ENCODE measurements at places on chromosomes 5 and 9.

DNA sequence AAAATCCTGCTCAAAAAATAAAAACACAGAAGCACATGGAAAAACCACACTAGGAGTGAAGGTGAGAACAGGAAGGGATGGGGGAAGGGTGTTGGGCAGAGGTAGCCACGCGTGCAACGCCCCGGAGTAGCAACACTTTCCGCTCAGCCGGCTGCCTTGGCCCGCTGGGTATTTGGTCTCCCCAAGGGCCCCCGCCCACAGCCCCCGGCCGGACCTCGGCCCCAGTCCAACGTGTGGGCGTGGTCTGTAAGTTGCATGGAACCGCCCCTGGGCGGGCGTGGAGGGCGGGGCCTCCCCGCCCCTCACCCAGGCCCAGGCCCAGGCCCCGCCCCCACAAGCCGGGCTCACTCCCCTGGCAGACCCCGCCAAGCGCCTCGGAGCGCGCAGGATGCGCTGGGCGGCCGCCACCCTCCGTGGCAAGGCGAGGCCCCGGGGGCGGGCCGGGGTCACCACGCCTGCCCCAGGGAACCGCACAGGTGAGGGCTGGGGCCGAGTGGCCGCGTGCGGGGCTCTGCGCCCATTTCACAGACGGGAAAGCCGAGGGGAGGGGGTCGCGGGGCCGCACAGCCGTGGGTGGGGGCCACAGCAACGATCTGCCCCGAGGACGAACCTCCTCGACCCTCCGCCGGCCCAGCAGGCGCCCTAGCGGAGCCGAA is at the start of gene SUSD3:
Gene SUSD3 (plus strand): TSS at position 347 of the 656 bp plus-strand sequence. CDS start 42 bp downstream, at position 389.
- peak; percentile 60 for DNase-seq

GRCh38 chr9:131277910-131278701 is 1.8 kb upstream of the FAM78A start:
- peak; percentile 56 for DNase-seq

DNA sequence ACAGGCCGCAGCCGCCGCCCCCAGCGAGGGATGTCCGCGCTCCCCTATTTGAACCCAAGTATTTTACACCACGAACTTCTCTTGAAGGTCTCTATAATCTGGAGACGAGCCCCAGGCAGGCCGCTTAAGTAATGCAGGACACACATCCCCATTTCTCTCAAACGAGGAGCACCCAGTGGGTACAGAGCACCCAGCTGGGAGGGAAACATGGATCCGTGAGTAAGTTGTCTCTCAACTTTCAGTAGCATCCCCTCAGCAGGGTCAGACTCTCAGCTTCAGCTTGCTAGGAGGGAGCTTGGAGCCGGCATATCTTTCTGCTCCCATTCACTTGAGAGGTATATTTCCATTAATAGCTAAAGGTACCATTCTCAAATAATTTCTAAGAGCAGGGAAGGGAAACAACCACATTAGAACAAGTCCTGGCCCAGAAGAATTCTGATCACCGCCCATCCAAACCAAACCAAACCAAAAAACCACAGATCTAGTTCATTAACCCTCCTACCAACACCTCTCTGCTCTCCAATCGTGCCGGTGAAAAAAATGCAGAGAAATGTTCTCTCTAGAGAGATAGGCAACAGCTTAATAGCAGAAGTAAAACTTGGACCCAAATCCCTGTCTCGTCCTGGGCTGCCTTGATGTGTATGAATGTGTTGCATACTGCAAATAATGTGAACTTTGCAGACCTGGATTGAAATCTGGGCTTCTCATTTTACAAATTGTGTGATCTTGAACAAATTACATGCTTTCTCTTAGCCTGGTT is 910 bp downstream of the TDRD7 start:
- no peak for DNase-seq

GRCh38 chr9:132513416-132513815 is 69.0 kb upstream of the BARHL1 start:
- DNase-seq = no peak

DNA sequence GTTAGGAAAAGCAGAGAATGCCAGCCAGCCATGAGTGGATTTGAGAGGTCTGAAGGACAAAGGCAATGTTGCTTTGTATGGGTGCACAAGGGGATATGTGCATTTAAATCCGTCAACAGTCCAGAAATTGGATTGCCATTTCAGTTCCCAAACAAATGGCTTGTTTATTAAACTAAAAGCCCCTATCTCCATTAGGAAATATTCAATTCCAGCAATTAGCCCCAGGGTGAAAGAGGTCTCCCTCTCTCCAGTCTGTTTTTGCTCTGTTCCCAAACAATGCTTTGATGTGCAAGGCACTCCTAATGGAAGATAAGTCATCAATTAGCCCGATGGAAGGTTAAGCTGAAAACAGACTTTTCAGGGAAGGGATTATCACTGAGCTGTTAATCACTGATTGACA is 101.3 kb downstream of the C9orf152 start:
- no peak for DNase-seq

DNA sequence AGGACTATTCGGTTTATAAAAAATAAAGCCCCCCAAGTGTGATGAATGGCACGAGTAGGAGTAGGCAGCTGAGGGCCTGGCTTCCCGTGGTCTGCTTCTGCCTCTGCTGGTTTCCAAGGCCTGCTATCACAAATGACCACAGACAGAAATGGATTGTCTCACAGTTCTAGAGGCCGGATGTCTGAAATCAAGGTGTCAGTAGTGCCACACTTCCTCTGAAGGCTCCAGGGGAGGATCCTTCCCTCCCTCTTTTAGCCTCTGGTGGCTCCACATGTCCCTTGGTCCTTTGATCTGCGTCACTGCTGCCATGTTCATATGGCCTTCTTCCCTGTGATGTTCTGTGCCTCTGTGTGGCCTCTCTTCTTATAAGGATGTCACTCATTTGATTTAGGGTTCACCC is 15.1 kb downstream of the PRKACG start:
- no peak for DNase-seq

DNA sequence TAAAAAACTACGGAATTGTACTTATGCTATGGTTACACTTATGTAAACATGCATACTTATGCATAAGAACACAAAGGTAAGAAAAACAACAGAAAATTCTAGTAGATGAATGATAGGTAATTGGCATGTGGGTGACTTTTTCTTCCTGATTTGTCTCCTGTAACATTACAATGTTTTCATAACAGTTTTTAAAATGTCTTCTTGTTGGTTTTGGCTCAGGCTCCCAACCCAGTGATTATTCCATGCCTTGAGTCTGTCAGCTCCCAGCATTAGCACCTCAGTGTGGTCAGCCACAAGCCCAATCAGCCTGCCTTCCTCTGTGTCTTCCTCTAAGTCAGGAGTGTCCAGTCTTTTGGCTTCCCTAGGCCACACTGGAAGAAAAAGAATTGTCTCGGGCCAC is 7.9 kb upstream of the FOXE1 start:
- no peak for DNase-seq

GRCh38 chr5:36722900-36723299 is 116.5 kb downstream of the SLC1A3 start:
- no peak for DNase-seq

- no peak for DNase-seq
Observed at GRCh38 chr5:149338364-149338763, 6.9 kb upstream of the GRPEL2 start.

GRCh38 chr5:9350301-9350797 is 195.5 kb downstream of the SEMA5A start:
- DNase-seq = no peak

GRCh38 chr5:91302305-91302704 is 80.8 kb downstream of the ARRDC3 start:
- DNase-seq = no peak

DNA sequence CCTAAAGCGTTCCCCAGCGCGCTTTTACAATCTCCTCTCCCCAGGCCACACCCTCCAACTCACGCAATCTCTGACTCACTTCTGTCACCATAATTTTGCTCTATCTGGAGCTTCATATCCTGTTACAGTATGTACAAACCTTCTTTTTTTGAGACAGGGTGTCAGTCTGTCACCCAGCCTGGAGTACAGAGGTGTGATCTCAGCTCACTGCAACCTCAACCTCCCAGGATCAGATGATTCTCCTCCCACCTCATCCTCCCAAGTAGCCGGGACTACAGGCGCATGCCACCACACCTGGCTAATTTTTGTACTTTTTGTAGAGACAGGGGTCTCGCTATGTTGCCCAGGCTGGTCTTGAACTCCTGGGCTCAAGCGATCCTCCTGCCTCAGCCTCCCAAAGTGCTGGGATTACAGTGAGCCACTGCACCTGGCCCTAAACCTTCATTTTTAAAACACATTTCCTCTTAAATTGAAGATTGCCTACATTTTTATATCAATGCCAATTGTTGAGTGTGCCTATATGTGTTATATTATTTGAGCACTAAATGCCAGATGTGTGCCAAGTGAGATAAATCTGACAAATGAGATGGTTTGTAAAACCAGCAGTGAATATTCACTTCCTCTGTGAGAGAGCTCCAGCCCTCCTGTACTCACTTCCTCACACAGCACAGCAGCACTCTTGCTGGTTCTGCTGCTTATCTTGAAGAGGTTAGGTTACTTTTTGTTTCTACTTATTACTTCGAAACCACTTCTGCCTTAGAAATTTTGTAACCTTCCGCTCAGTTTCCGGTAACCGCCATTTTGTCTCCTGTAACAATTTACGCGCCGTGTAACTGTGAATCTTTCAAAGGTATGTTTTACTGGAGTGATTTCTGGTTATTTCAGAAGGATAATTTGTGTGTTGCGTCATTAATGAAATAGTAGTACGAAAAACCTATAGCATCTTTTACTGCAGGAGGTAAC is 57.9 kb downstream of the DOCK8 start:
- peak; percentile 30 for DNase-seq

DNA sequence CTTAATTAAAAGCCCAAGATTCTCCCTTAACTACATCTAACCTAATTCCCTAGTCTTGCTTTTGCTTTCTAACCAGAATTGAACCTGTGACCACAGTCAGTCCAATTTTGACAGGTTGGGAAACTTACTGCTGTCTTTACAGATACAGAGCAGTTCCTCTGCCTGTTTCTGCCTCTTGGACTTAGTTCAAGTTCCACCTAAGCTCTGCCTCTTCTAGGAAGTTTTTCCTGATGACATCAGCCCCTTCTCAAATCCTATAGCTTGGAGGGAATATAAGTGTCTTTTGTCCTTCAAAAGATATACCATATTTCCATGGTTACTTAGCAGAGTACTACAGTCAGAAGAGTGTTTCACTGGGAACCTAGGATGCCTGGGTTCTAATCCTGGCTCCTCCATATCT is 31.7 kb downstream of the BRINP1 start:
- no peak for DNase-seq

- no peak for DNase-seq
Observed at GRCh38 chr5:29321591-29321990, 1871.9 kb upstream of the CDH6 start.

DNA sequence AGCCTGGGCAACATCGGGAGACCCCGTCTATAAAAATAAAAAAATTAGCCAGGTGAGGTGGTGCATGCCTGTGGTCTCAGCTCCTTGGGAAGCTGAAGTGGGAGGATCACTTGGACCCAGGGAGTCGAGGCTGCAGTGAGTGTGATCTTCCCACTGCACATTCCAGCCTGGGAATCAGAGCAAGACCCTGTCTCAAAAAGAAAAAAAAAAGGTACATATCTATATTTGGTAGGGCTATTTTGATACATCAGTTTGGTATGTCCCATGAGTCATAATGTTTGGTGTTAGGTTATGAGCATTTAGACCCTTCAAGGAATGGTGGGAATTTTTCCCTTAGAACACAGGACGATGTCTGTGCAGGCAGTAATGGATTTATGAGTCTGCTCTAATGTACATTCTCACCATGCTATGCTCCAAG is 55.3 kb upstream of the POU4F3 start:
- no peak for DNase-seq

GRCh38 chr9:131799177-131799823 is 59.4 kb upstream of the RAPGEF1 start:
- DNase-seq = peak; percentile 55

DNA sequence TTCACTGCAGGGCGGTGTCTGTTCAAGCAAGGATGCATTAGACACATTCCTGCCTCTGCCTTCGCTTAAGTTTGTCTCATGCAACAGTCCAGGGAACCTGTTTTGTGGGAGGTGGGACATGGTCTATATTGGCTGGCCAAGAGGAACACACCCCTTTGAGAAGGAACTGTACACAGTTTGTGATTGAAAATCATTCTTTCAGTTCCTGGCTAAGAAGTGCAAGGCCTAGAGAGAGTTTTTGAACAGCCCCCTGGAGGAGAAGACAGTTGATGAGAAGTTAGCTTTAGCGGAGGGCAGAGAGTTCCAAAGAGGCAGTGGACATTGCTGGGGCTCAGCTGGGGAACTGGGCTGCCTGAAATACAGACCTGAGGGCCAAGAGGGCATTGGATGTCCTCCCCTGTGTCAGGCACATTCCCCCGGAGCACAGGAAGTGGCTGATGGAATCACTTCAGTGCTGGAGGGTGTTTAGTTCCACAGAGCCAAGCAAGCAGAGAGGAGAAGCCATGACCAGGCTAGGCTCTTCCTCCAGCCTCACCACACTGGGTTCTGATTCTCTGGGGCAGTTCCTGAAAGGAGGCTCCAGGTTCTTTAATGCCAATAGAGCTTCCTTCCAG is 66.6 kb downstream of the RGS3 start:
- DNase-seq = no peak

- no peak for DNase-seq
Observed at GRCh38 chr5:13253111-13253510, 691.4 kb downstream of the DNAH5 start.

GRCh38 chr9:2216591-2216990 is 201.4 kb downstream of the SMARCA2 start:
- DNase-seq = no peak

DNA sequence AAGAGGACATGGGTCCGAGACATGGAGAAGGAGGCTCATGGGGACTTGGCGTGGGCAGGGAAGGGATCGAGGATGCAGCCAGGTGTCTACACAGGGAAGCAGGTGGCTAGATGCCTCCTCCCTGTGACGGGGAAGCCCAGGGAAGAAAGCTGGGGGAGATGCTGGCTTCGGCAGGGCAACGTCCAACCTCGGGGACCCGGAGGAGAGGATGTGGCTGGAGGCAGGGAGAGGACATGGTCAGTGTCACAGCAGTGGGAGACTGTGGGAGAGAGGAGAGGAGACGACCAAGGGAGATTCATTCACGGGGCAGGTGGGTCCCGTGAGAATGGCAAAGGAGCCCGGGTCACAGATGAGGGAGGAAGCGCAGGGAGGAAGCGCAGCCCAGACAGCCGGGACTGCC is 73.2 kb upstream of the PHYKPL start:
- DNase-seq = no peak

- no peak for DNase-seq
Observed at GRCh38 chr5:132491368-132492364, 1.1 kb upstream of the IRF1 start.

DNA sequence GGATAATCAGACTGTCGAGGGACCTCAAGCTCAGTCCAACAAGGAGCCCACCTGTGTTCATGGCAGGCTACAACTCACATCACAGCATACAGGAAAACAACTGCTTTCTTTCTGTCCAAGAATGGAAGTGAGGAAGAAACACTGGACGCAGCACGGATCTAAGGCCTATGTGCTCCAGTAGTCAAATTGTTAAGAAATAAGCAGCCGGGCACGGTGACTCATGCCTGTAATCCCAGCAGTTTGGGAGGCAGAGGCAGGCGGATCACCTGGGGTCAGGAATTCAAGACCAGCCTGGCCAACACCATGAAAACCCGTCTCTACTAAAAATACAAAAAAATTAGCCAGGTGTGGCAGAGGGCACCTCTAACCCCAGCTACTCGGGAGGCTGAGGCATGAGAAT is 427.8 kb downstream of the BNC2 start:
- DNase-seq = no peak
